ENCODE measurements at places on chromosomes 16 and 17.

DNA sequence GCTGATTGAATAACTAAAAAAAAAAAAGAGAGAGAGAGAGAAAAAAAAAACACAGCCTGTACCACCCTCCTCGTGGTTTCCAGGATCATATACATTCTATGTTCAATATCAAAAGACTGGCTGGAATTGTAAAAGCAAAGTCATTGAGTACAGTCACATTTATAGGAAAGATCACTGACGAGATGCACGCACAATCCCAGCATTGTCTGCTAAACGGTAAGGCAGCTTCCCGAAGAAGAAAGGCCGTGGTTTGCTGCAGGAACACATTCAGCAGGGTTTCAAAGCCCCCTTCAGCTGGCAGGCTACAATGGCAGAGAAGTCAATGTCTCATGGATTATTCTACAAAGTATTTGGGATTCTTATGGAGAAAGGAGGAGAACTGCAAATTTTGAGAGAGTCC is 9.3 kb downstream of the NQO1 start:
- DNase-seq, result no peak

GRCh38 chr17:39647256-39647655 is 10.3 kb downstream of the STARD3 start:
- no peak for DNase-seq

GRCh38 chr16:29862383-29862883 is 593 bp downstream of the CDIPT start:
- DNase-seq, result peak; percentile 21

DNA sequence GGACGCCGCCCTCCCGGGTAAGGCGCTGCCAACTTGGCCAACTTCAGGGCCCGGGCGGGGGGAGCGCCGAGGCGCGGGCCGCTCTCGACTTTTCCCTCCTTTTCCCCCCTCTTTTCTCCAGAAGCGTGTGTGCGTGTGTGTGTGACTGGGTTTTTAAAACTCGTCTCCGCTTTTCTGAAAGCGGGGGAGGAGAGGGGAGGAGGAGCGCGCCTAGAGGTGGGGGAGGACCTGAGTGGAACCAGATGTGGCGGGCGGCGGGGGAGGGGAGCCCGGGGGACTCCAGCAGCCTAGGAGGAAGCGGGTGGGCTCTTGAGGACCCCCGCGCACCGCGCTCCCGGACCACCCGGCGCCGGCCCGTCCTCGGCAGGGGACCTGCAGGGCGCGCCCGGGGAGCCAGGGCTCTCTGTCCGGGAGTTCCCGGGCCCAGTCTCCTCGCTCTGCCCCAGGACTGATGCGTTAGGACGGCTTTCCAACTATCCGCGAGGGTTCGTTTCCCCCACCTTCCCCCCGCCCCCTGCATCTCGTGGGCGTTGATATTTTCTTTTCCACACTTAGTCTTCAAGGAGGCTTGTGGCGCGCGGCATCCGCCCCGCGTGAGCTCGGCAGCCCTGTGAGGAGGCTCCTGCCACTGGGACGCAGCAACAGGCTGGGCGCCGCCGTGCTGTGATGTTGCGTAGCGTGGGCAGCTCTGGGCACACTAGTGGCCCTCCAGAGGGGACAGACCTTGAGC is 599 bp downstream of the MRC2 start:
- no peak for DNase-seq

DNA sequence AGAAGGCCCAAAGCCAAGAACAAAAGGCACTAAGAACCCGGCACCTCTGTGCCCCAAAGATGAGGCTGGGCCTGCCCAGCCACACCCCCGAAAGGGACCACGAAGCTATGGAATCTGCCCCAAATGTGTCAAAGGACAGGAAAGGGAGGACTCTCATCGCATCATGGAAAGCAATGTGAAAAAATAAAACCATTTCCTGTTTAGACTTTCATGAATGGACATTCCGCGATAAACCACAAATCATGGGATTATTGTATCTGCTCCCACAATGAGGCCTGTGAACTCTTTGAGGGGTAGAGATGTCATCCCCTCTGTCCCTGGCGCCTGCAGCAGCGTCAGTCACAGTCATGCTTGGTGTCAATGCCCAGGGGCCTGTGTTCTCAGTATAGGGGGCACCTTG is 135.0 kb downstream of the COPRS start:
- DNase-seq, result no peak

GRCh38 chr17:7323731-7324437 is 5.3 kb downstream of the NEURL4 start:
- no peak for DNase-seq

DNA sequence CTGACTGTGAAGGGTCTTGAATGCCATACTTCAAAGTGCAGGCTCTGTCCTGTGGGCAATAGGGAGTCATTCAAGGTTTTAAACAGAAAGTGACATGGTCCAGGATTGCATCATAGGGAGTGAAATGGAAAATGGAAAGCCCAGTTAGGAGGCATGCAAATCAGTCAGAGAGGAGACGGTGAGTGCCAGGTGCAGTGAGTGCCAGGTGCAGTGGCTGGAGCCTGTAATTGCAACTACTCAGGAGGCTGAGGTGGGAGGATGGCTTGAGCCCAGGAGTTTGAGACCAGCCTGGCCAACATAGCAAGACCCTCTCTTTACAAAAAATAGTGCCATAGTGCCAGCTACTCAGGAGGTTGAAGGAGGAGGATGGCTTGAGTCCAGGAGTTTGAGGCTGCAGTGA is 35.2 kb upstream of the SIAH1 start:
- DNase-seq, result no peak

DNA sequence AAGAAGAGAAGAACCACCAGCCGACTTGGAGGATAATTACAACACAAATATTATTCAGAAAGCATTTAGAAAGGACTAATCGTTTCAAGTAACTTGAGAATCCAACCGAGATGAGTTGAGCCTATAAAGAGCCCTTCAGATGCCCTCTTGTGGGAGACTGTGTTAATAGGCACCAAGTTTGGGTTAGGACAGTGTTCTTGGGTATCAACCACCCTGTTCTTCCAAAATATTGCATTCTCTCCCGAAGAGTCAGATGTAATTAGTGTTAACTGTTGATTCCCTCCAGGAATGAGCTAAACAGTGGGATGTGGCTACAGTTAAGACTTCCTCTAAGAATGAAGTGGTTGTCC is 87.8 kb upstream of the NOL11 start:
- peak; percentile 35 for DNase-seq
